Gastroesophageal sphincter (tissue), 4 donors: ENCODE measurements at places on chromosomes 11 and 22. TPM values are rescaled to one million over a fixed set of nuclear protein-coding genes. Genes with fewer than 3 reads are reported as not detected.

DNA sequence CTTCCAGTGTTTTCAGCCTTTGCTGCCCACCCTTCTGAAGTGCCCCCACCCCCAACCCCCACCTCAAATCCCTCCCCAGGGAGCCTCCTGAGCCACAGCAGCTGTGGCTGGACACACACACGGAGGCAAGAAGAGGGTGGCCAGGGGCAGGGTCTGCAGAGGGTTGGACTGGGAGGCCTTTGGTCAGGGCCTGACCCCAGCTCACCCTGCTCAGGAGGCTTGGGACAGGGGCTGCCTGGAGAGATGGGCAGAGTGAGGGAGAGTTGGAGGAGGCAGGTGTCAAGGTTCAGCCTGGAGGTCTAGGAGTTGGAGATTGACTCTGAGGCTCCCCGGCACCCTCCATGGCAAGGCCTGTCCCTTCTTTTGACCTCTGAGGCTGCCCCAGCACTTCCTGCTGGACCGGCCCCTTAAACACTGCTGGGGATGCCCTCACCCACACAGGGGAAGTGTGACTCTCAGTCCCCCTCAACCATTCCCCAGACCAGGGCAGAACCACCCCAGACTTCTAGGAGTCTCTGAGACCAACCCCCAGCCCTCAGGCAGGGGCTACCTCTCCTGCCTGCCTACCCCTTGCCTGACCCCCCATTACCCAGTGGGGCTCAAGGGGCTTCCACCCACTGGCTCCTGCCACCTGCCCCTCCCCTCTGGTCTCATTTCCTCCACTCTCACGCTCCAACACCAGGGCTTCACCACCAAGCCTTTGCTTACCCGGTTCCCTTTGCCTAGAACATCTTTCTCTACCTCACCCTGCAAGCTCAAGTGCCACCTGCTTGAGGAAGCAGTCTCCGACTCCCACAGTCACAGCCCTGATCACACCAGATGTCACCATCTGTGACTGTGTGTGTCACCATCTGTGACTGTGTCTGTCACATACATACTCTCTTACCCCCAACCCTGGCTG lies 8.6 kb downstream of the ARAP1 start:
- no peak for ATAC-seq

DNA sequence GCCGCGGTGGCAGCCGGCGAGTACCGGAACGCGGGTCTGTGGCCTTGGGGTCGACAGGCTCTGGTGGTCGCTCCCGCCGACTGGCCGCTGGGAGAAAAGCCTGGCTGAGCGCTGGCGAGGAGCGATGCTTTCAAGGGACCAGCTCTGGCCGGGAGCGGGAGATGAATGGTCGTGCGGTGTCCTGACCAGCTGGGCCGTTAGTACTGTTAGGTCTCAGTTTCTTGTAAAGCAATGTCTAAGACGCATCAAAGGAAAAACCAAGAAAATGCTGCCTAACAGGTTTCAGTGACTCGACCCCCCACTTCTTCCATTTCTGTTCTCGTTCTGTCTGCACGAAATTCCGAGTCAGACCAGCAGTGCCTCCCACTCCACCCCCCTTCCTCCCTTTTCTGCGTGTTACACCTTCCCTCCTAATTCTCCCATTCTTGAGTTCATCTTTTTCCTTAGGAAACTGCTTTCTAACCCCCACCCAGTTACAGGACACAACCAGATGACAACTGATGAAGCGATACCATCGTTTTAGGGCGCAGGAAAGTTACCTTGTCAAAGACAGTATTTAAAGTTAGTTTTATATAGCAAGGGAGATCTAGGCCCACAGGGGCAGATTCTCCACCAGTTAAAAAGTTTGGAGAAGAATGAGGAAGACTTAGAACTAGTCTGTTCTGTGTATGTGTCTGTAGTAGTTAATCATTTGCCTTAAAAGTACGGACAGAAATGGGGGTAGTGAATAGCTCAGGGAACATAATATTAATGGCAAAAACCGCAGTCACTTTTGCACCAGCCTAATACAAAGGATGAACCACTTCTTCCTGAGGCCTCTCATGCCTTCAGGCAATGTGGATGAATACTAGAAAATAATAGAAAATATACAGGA lies 1.0 kb downstream of the CUL5 start:
- peak; percentile 0 for ATAC-seq

ZNF70 gene
- total RNA-seq: 6.8 TPM

GRCh38 chr11:111734101-111734953 lies 31.9 kb downstream of the PPP2R1B start:
- no peak for ATAC-seq

DNA sequence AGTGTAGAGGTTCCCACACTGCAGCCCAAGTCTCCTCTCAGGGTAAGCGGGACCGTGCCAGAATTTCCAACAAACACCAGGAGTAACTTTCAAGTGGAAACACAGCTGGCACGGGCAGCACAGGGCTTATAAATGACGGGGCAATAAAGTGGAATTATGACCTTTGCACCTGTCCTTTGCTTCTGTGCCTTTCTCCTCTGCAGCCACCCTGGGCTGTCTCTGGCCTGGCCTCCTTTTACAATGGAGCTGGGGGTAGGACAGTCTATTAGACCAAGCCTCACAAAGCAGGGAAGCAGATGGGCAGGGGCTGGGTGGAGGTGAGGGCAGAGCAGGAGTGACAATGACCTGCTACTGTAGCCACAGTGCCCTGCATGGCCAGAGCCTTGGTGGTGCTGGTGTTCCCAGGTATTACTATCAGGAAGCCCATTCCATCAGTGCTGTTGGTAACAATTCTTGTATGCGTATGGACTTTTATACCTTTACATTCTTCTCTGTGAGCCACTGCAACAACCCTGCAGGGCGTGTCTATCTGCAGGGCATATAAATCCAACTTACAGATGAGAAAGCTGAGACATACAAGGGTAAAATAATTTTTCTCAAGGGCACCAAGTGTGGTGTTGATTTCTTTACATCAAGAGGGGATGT lies 387.8 kb downstream of the CTTN start:
- ATAC-seq: no peak

TMEM191B gene
- 3.8 TPM for total RNA-seq

DNA sequence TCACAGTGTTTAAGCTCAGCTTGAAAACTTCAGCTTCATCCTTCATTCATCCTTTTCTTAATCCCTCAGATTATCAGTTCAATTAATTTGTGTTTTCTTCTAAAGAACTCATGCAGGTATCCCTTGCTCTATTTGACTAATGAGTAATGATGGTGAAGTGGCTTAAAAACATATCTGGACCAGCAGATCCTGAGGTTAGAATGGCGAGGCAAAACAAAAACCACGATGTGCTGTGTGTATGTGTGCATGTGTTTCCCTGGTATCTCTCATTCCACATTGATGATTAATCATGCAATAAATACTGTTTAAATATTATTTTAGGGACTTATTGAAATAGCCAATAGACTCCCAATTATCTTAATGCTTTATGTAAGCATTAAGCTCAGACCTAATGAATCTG lies 437.0 kb downstream of the DYNC2H1 start:
- no peak for ATAC-seq

- no peak for ATAC-seq
These were observed 7.0 kb upstream of the SLC1A2 start for GRCh38 chr11:35426351-35426750.

DNA sequence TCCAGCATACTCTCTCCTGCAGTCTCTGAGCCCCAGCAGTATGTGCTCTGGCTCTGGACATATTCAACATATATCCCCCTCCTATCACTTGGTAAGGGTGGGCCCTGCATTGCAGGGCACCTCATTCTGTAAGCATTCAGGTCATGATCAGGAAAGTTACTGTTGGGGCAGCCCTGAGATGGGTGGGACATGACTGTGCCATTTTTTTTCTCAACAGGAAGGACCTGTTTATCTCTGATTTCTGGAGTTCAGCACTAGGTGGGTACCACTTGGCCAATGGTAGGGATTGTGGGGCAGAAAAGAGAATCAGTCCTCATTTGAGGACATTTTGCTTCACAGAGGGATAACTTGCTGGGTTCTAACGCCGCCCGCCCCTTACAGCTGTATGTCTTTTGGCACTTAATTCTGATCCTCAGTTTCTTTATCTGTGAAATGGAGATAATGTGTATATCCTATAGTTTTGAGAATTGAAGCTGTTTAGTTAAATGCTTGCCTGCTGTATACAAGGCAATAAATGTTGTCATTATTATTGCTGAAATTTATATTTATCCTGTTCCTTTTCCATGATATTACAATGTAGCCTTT lies 2.2 kb downstream of the SRRD start:
- no peak for ATAC-seq

H19 gene
- 392 TPM for total RNA-seq

DNA sequence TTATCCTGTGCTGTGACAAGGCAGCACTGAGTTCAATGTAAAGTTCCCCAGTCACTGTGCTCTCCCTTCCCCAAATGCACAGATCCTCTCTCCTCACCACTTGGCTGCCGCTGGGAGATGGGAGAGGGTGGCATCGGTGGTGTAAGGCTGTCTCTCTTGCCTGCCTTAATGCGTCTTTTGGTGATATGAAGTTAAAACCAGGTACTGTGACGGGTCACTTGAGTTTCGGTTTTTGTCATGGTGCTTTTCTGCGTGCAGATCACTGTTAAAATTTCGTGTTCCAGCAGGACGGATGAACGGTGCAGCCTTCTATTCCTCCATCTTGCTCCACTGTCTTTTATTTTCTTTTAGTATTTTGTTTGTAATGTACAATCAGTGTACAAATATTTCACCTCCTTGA lies 18.6 kb downstream of the GLB1L2 start:
- no peak for ATAC-seq

- ATAC-seq: peak; percentile 84
These were observed 503.2 kb upstream of the B3GAT1 start for GRCh38 chr11:134915212-134915611.

PGR gene
- total RNA-seq: 10.3 TPM

TMEM45B gene
- not detected for total RNA-seq

GRCh38 chr11:12116425-12117032 lies 6.1 kb downstream of the MICAL2 start:
- ATAC-seq: no peak

DNA sequence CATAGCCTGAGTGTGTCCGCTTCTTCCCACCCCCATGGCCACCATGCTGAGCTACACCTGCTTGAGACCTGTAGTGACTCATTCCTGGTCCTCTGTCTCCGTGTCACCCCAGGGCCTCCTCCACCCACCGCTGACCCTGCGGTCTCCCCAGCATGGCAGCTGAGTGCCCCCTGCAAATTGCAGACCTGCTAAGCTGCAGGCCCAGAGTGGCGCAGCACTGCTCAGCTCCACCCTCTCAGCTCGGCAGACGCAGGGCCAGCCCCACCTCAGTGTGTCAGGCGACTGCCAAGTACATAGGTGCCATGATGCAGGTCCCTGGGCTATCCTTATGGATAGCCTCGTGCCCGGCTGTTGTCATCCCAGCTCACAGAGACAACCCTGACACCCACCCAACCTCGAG lies 13.1 kb downstream of the MS4A15 start:
- no peak for ATAC-seq

- ATAC-seq: no peak
These were observed 42.0 kb downstream of the SGSM3 start for GRCh38 chr22:40412441-40412840.

DNA sequence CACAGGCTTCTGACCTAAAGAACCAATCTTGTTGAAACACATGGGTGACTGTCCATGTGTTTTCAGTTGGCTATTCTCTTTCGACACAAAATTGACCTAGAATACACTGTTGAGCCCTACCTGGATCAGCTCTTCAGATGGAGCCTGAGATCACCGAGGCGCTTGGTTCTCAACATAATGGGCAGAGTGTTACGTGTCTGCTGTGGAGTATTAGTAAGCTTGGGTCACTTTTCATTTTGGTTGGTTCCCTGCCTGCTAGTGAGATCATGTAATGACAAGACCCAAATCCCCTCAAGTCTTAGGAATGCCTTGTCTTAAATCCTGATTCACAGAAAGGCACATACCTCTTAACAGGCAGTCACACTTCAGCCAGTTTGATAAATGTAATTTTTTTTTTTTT lies 8.7 kb downstream of the MED19 start:
- no peak for ATAC-seq
